ENCODE measurements at places on chromosomes 11 and 22.

- DNase-seq: no peak
Measured at GRCh38 chr11:75632962-75633361, 35.9 kb downstream of the MAP6 start.

- DNase-seq: peak; percentile 63
Measured at GRCh38 chr22:19941365-19942082, at the start of the genes COMT and TXNRD2. Gene COMT, plus strand, starts transcription at chr22:19941772. Its CDS starts 20,755 bp downstream, at chr22:19962527. Gene TXNRD2, minus strand, starts transcription at chr22:19941818. Its CDS starts 15 bp downstream, at chr22:19941803.

DNA sequence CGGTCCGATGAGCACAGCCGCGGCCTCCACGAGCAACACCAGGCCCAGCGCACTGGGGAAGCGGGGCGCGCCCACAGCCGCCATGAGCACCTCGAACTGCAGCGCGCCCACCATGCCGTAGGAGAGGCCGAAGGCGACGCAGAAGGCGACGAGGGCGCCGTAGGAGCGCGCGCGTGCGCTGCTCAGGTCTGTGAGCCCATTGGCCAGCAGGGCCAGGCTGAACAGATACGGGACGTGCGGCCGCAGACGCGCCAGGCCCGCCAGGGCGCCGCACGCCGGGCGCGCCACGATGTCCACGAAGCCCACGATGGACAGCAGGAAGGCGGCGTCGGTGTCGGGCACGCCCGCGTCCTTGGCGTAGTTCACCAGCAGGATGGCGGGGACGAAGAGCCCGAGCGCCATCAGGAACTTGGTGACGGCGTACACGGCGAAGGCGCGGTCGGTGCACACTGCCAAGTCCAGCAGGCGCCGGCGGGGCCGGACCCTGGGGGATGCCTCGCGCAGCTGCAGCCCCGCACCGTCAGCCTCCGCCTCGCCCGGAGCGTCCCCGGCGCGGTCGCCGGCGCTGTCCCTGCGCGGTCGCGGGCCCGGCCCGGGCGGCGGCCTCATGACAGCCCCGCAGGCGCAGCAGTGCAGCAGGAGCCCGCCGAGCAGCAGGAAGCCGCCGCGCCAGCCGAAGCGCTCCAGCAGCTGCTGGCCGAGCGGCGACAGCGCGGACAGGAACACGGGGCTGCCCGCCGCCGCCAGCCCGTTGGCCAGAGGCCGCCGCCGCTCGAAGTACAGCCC is 2.9 kb downstream of the SLC16A8 start:
- DNase-seq: no peak

- DNase-seq: no peak
Measured at GRCh38 chr11:7143908-7144307, 55.1 kb downstream of the RBMXL2 start.

- DNase-seq: no peak
Measured at GRCh38 chr11:71139516-71140205, 112.7 kb downstream of the SHANK2 start.

GRCh38 chr22:36153501-36154422 is 6.8 kb downstream of the APOL3 start:
- no peak for DNase-seq

DNA sequence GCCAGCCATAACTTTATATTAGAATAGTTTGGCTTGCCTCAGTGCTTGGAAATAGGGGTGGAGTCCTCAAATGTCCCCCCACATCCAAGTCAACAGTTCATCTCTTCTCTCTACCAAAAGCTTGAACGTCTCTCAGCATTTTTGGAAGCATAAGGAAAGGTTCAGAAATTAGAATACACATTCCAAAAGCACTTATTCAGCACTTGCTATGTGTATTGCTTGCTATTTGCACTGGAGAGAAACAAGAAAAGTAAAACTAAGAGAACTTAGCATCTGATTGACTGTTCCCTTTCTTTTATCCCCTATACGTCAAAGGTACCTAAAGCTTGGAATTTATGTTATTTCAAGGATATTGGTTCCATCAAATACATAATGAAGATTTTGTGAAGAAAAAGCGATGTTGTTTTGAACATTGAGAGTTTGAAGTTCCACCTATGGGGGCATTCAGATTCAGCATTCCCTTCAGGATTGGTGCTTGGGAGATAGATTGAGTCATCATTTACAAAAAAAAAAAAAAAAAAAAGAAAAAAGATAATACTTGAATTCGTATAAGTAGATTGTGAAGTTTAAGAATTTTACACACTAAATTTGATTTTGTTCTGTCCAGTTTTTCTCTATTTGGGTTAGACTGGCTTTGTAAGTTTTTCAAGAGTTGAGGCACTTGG is 1.3 kb downstream of the TBRG1 start:
- no peak for DNase-seq
